ENCODE measurements at places on chromosomes 16 and 17.

DNA sequence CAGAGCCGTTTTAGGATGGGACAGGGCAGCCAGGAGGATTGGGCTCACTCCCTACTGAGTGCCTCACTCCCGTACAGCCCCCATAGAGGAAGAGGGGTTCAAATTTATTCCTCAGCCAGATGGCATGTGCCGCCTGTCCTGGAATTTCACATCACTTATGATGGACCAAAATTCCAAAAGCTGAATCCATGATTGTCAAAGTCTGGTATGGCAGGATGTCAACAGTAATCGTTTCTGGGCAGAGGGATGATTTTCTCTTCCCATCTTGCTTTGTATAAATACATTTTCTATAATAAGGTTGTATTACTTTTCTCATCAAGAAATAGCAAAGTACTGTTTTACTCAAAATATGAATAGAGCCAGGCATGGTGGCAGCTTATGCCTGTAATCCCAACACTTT, 38.7 kb upstream of the STH start:
- no peak for DNase-seq

DNA sequence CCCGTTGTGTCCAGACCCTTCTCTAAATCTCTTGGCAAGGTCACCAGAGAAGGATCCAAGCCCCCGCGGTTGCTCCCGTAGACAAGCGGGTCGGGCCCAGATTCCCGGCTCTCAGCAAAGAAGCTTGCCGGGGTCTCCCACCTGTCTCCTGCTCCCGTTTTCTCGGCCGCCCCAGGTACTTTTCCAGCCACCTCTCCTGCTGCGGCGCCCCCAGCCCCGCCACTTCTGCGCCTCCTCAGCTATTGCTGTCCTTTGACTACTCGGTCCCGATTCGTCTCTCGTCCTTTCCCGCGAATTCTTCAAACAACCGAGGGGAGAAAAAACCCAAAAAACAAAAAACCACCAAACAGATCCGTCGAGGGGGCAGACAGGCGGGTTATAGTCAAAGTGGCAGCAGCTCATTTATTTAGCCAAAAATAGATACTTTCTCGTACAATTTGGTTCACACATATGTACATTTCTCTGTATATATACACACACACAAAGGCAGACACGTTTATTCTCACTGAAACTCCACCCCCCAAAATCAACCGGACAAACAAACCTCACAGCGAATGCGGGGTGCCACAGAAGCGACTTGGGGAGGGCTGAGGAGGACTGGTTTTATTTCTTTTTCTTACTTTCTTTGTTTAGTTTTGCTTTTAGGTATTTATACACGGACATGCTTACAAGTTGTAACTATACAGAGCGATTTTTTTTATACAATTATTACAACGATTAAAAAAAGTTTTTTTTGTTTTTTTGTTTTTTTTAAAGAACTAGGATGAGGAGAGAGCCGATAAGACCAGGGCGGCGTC, 3.5 kb downstream of the IRX3 start:
- no peak for DNase-seq

DNA sequence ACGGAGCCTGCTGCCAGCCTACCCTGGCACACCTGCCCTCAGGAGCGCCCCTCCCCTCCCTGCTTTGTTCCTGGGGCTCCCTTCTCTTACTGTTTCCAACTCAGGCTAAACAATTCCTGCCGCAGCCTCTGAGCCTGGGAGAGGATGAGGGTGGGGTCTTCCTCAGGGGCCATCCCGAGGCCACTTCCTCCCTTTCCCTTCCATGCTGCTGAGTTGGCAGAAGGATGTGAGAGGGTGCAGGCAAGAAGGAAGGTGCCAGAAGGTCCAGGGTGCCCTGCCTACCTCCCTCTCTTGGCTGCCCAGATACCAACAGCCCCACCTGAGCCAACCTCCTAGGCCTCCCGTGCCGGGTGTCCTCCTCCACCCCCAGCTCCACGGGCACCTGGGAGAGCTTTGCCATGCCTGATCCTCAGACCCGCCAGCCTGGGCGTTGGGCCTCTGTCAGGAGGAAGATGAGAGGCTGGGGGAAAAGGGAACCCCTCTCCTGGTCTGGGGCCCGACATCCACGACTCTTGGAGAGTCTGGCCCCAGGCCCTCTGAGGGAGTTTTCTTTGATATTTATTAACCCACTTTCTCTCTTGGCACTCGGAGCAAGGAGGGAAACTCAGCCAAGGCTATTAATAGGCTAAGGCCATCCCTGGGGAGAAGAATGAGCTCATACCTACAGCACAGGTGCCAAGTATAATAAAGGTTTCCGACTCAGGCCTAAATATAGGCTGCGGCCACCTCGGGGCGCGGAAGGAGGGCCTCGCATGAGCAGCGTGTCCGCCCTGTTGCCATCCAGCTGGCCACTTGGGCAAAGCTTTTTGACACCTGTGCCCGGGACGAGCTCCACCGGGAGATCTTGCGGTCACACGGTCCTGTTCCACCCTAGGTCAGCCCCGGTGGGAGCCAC, 232.0 kb downstream of the ENGASE start:
- DNase-seq = no peak

GRCh38 chr17:72640415-72641165, 451.9 kb downstream of the SLC39A11 start:
- DNase-seq = no peak

DNA sequence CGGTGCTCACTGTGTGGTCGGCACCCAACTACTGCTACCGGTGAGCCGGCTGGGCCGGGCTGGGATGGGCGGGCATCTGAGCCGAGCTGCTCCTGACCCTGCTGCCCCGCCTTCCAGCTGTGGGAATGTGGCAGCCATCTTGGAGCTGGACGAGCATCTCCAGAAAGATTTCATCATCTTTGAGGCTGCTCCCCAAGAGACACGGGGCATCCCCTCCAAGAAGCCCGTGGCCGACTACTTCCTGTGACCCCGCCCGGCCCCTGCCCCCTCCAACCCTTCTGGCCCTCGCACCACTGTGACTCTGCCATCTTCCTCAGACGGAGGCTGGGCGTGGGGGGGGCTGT, 6.9 kb downstream of the TBX6 start:
- DNase-seq = no peak

GRCh38 chr16:81848306-81848853, 69.3 kb downstream of the PLCG2 start:
- no peak for DNase-seq

- DNase-seq = no peak
Measured at GRCh38 chr17:62592341-62593099, 35.0 kb upstream of the MRC2 start.

GRCh38 chr16:12252616-12253015, 276.1 kb downstream of the SNX29 start:
- no peak for DNase-seq

All from T-helper 22 cell (primary cell).